GM12891 (cell line): ENCODE measurements at places on chromosomes 7 and 10.

- peak; percentile 12 for DNase-seq
These were observed at the start of gene PRKG1 for GRCh38 chr10:51074238-51075028. PRKG1 (plus strand) TSS chr10:51074487.

DNA sequence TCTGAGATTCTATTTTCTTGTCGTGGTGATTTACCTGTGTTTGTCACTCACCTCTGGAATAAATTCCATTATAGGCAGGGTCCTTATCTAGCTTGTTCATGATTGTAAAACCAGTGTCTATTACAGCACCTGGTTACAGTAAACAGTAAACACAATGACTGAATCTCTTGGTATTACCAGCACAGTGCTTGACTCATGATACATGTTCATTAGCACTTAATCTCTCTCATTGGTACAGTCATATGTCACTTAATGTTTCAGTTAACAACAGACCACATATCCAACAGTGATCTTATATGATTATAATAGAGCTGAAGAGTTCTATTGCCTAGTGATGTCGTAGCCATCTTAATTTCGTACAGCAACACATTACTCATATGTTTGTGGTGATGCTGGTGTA, 1.6 kb upstream of the TASOR2 start:
- DNase-seq = no peak

DNA sequence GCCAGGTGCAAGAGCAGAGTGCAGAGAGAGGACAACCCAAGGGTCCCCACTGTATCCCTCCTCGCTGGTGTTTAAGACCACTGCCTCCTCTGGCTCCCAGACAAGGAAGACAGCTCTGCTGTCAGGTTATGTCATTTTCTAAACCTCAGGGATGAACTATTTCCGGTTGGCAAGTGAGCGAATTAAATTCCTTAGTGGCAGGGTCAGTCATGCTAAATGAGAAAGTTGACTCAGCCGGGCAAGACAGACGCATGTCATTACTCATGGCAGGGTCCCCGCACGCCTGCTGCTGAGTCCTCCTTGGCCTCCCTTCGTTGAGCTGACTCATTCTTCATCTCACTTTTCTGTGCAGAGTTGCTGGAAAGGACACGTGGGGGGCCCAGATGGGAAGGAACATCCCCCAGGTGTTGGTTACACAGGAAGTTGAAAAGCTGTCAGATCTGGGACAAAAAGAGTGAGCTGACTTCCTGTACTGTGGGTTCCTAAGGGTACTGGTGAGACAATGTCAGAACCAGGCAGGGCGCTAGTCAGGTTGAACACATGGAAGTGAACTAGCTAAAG, 47.1 kb upstream of the UCN3 start:
- no peak for DNase-seq

DNA sequence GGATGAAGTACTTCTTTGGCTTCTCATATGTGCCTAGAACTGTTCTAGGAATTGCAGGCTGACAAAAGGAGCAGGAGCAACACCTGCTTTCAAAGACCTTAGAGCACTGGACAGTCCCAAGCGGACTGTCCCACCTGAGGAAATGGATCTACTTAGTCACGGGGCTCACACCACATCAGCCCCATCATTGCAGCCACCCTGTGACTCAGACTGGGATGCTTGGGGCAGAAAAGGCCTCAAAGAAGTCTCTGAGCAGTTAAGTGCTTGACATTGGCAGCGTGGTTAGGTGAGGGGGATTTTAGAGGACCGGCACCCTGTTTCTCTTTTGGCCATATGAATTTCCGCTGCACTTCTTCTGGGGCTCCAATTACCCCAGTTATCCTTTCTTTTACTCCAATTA, 256.6 kb downstream of the USP6NL start:
- no peak for DNase-seq

- no peak for DNase-seq
These were observed 44.9 kb downstream of the BEND7 start for GRCh38 chr10:13483951-13484350.

GRCh38 chr10:29646238-29646902, 11.6 kb upstream of the SVIL start:
- DNase-seq = no peak

GRCh38 chr7:25854059-25854458, 297.9 kb upstream of the NFE2L3 start:
- no peak for DNase-seq

- DNase-seq = no peak
These were observed 102.5 kb downstream of the CYTH3 start for GRCh38 chr7:6169805-6170520.

DNA sequence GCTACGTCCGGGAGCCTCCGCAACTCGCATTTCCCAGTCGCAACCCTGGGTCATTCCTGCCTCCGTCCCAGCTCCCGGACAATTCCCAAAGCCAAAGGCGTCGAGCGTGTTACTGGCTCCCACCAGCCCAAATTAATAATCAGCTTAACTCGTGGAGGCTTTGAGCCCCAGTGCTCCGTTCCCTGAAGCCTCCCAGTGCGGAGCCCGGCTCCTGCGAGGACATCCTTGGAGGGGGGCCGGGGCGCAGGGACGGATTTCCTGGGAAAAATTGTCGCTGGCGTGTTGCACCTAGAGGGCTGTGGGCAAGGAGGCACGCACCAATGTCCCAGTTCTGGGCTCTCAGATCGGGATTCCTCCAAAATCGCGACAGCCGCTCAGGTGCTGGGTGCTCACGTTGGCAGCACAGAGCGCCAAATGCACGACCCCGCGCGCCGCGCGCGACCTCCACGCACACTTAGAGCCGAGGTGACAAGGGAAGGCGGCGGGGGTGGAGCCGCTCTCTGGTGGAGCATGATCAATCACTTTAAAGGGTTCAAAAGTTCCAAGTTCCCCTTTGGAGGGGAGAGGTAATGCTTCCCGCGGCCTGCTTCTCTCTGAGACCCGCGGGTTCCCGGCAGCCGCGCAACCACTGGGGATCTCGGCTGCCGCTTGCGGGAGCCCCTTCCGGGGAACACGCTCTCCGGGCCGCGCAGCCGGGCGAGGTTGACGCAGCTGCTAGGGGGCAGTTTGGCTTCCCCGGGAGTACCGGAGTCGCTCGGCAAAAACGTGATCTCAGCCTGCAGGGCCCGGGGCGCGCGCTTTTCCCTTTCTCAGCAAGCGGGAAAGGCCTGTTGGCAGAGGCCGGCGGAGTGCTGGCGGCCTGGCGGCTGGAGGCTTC, 25.5 kb downstream of the SKIDA1 start:
- no peak for DNase-seq

DNA sequence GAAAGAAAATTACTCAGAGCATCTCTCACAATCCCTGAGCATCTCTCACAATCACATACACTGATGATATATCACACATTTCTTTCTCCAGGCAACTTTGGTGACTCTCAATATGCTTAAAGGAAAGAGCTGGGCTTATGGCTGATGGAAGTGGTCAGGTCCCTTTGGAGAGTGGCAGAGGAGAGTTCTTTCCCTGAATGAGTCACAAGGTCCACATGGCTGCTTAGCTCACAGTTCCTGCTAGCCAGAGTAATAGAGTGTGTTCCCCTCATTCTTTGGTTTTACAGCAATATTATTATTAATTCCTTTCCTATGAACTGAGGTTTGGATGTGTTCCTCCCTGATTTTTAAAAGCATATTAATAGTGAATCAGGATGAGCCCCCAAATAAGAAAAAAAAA, 287.4 kb downstream of the C7orf25 start:
- DNase-seq = no peak

- DNase-seq = no peak
These were observed 136.3 kb downstream of the MALRD1 start for GRCh38 chr10:19184891-19185290.

DNA sequence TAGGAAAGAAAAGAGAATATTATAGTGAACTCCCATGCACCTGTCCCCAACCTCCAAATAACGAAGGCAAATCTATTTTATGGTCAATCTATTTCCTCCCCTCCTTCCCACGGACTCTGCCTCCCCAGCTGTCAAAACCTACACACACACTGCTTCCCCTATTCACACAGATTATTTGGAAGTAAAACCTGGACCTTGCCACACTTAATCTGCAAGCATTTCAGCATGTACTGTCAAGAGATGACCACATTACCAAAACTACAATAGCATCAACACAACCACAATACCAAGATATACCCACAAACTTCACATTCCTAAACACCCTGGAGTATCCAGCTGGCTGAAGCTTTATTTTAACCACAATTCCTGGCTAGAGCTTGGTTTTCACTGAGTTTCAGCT, 27.8 kb upstream of the KCNK18 start:
- no peak for DNase-seq

GRCh38 chr10:30188101-30188500, 128.7 kb upstream of the JCAD start:
- DNase-seq = no peak

DNA sequence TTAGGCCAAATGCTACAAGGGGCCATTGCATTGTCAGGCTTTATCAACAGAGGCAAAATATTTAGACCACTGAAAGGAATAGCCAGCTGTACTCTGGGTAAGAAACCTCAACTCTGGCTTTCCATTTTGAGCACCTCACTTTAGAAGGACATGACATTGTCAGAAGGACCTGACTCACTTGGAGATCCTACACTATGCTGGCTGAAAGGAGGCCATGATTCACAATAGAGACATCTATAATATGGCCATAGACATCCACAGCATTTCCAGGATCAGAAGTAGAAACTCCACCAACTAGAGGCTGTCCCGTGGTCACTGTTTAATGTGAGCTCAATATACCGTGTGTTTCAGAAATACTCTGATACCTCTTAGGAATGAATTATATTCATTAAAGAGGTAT, 140.9 kb downstream of the BTAF1 start:
- DNase-seq = no peak

DNA sequence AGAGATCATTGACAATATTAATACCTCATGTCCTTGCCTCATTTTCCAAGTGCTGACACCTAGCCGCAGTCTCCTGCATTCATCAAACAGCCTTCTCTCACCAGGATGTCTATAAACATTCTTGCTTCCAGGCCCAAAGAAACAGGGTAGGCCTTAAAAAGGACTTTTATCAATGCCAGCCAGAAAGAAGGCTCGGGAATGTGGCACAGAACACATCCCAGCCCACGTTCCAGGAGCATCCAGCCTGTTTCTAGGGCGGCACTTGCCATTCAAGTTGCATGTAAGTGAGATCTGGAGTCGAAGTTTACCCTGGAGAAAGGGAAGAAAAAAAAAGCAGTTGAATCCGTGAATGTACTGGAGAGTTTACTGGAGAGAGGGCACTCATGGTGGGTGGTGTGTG, 1083.1 kb downstream of the KCNMA1 start:
- DNase-seq = no peak

- no peak for DNase-seq
These were observed 296.0 kb upstream of the KIAA1217 start for GRCh38 chr10:23912884-23913404.

GRCh38 chr7:136868496-136869000, at the start of gene CHRM2:
CHRM2 (plus strand) TSS chr7:136868652; CDS start chr7:137014866, 146,214 bp downstream.
- no peak for DNase-seq

- DNase-seq = no peak
These were observed 36.6 kb downstream of the DNMBP start for GRCh38 chr10:99973190-99973589.

- no peak for DNase-seq
These were observed 98.5 kb downstream of the POLR1F start for GRCh38 chr7:19610194-19610943.

GRCh38 chr7:91351374-91351773, 87.1 kb downstream of the FZD1 start:
- no peak for DNase-seq

- no peak for DNase-seq
These were observed 82.3 kb upstream of the ADRB1 start for GRCh38 chr10:113961182-113962031.

DNA sequence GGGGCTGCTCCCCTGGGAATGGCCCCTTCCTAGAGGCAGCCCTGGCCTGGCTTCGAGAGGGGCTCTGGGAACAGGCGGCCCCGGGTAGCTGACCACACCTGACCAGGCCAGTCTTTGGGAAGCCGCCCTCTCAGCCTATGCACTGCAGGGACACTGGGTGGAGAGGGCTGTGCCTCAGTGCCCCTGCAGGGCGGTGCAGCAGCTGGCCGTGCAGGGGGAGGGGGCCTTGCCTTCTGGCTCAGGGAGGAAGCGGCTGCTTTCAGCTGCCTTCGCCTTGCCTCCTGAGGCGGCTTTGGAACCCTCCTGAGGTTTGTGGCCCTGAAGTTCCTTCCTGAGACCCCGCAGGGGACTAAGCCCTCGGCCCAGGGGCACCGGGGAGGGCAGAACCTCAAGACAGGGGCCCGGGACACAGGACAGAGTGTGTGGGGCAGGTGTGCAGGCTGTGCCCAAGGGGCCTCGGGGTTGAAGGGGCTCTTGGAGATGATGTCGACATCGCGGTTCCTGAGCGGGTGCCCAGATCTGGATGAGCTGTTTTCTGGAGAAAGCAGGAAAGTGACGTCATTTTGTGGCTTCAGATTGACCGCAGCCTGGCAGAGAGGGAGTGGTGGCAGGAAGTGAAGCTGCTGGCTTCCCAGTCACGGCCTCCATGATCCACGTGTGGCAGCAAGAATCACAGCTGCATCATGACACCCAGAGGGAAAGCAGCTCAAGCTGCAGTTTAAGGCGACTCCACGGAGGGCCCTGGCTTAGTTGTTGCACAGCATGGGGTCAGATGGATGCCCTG, 17.7 kb downstream of the ADAM8 start:
- DNase-seq = no peak

DNA sequence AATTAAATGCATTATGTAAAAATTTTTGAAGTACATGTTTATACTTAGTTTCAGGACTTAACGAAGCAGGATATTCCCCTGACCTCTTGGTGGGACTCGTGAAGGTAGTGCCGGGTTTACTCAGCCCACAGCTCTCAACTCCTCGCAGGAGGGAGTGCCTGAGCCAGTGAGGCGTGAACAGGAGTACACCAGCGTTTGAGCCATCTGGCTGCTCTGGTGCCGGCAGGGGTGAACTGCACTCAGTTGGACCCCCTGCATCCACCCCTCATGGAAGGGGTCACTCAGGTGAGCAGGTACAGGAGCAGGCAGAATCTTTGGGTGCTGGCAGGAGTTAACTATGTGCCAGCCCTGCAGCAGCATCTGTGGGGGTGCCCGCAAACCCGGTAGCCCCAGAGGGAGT, 625.1 kb upstream of the PCDH15 start:
- DNase-seq = no peak

GRCh38 chr10:77296534-77297392, 340.8 kb downstream of the KCNMA1 start:
- DNase-seq = no peak

DNA sequence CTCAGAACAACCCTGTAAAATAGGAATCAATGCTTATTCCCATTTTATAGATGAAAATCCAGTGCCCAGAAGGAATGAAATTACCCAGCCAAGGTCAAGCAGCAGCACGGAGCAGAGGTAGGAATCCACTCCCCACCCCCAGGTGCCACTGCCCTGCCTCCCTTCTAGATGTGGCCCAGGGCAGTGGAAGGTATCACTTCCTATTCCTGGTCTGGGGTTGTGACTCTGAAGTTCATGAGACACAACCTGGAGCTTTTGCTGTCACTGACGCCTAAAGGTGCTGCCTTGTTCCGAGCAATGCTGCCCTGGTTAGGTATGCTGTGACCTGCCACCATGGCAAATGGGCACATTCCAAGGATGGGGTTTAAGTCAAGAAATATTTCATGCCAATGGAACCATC, 53.6 kb downstream of the PIK3AP1 start:
- DNase-seq = no peak

GRCh38 chr7:80790877-80791276, 128.0 kb downstream of the SEMA3C start:
- no peak for DNase-seq

- DNase-seq = no peak
These were observed 36.0 kb upstream of the SLC26A3 start for GRCh38 chr7:107838816-107839565.
